CD4-positive, alpha-beta T cell treated with Interferon gamma for 1 hour (primary cell): ENCODE measurements at places on chromosomes 11 and 22.
A peak's percentile ranks its signal among the peaks of the same experiment; 100 is the strongest.

DNA sequence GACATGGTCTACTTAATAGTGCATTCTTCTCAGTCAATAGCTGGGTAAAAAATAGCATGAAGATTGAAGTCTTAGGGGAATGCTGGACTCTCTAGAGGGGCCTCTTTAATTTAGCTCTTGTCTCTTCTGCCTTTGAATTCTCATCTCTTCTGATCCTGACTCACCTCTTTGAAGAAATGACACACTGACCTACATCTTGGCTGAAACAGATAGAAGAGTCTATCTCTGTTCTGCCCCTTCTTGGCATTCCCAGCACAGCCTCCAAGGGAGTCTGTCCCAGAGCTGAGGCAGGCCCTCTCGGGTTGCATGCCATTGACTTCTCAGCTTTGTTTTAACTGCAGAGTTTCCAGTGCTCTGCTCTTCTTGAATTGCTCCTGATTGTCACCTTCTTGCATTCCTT, 55.7 kb downstream of the PTPRJ start:
- DNase-seq: no peak

- DNase-seq: no peak
Measured at GRCh38 chr22:29718949-29719898, 579 bp upstream of the CABP7 start.

GRCh38 chr11:77080643-77081210, 14.0 kb downstream of the CAPN5 start:
- DNase-seq: no peak

- no peak for DNase-seq
Measured at GRCh38 chr11:122100756-122101080, 15.3 kb downstream of the BLID start.

DNA sequence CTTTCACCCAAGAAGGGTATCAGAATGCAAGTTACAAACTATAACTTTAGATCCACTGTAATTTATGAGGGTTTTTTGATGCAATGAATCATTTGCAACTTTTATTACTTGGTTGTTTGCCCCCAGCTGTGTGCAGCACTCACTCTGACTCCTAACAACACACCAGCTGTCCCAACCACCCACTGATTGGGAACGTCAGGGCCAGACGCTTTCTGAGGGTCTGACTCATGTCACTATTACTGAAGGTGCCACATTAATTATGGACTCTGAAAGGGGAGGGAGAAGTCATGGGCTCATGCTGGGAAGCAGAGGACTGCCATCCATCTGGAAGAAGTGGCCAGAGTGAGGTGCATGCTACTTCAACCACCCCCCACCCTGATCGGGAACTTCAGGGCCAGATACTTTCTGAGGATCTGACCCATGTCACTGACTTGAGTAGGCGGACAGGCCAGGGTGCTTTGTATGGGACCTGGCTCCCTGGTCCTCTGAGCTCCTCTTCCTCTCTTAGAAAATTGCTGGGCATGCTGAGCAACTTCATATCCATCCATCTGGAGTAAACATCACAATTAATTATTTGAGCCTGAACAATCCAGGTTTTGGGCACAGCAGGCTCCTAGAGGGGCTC, 44.9 kb upstream of the DRD2 start:
- DNase-seq: no peak

- DNase-seq: no peak
Measured at GRCh38 chr11:119520966-119521365, 98.0 kb upstream of the THY1 start.

- DNase-seq: no peak
Measured at GRCh38 chr22:32325811-32326237, 31.8 kb upstream of the RFPL3 start.

DNA sequence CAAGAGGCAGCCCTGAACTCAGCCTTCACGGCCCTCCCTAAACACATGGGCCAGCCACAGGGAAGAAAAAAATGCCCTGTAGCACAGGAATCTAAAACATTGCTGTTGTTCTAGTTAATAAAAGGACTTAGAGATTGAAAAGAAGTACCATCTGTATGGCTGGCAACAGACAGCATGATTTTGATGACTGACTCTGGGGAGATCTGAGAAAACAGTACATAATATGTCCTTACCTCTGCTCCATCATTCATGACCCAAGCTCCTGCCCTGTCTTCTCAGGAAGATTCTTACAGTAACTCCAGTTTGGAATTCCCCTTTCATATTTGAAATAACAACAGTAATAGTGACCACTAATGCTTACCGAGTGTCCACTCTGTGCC, 244.2 kb downstream of the ETS1 start:
- DNase-seq: no peak

DNA sequence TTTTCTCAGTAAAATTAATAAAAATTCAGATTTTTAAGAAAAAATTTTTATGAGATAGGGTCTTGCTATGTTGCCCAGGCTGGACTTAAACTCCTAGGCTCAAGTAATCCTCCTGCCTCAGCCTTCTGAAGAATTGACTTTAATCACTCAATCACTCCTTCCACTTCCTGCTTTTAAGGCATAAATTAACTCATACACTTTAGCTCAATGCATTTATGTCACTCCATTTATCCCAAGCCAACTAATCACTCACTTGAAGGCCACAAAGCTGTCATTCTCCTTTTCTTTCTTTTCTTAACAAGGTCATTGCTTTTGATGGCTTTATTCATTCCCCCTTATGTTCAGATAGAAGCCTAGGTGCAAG, 877 bp downstream of the ALG9 start:
- no peak for DNase-seq

GRCh38 chr11:2256293-2256913, 14.0 kb downstream of the ASCL2 start:
- DNase-seq: no peak

DNA sequence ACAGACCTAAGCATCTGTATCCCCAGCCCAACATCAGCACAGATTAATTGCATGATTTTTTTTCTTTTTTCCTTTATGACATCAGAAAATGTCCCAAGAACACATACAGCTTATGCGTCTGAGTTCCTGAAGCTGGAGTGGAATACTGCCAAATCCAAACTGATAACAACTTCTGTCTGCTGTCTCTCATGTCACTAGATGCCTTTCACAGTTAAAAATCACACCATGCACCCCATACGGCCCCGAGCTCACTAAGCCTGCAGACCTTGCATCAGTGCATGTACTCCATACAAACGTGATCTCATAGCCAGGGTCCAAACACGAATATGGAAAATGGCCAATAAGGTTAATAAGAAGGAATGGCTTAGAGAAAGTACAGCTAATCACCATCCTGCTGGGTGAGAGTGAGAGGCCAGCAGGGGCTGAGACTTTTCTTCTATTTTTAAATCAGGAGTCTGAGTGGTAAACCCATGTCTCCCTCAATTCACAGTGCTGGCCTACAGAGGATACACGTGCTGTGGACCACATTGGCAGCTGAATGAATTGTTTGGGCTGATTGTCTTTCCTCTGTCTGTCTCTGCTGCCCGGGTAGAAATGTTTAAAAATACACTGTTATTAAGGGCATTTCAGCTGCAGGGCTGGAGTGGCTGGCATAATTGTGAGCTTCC, 350.6 kb upstream of the RAG2 start:
- no peak for DNase-seq

DNA sequence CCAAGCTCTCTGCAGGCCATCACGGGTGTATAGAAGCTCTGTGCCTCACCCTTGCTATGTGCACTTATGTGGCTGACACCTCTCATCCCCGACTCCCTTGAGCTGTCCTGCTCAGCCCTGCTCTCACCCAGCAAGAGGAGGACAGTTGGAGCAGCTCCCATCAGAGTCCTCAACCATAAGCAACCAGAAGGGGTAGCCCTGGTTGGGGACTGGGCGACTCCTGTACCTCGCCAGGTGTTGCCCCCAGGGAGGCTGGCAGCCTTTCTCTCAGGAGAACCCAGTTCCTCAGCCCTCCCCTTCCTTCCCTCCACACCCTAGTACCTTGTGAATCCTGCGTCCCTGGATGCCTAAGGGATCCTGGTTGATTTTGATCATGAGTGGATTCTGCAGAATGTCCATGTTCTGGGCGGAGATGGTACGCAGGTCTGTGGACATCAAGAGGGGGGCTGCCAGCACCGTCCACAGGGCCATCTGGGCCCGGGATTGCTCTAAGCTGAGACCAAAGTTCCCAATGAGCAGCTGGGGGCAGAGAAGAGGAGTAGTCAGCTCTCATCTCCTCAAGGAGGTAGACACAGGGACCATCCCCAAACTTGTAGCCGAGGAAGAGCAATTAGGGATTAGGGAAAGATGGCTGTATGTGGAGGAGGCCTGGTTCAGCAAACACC, 8.0 kb downstream of the NAGA start:
- no peak for DNase-seq

- DNase-seq: peak; percentile 11
Measured at GRCh38 chr22:29689880-29690213, 30.0 kb upstream of the CABP7 start.

- DNase-seq: no peak
Measured at GRCh38 chr11:64571050-64571409, 20.0 kb upstream of the SLC22A12 start.

- DNase-seq: no peak
Measured at GRCh38 chr11:118084247-118084646, 2.5 kb downstream of the SMIM35 start.

DNA sequence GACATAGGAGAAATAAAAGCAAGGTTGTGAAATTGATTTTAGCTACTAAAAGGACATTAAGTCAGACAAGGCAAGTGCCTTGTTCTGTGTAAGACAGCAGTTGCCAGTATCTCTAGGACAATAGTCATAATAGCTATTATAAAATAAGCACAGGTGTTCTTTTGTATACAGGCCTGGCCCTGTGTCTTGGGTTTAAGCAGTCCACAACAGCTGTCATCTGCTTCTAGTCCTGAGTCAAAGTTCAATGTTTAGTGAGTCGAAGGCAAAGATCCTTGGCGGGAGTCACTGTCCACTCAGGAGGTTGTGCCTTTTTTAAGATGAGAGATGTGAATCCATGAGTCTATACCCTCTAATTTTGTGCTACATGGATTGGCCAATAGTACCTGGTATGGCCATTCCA, 79.5 kb downstream of the SC5D start:
- no peak for DNase-seq

DNA sequence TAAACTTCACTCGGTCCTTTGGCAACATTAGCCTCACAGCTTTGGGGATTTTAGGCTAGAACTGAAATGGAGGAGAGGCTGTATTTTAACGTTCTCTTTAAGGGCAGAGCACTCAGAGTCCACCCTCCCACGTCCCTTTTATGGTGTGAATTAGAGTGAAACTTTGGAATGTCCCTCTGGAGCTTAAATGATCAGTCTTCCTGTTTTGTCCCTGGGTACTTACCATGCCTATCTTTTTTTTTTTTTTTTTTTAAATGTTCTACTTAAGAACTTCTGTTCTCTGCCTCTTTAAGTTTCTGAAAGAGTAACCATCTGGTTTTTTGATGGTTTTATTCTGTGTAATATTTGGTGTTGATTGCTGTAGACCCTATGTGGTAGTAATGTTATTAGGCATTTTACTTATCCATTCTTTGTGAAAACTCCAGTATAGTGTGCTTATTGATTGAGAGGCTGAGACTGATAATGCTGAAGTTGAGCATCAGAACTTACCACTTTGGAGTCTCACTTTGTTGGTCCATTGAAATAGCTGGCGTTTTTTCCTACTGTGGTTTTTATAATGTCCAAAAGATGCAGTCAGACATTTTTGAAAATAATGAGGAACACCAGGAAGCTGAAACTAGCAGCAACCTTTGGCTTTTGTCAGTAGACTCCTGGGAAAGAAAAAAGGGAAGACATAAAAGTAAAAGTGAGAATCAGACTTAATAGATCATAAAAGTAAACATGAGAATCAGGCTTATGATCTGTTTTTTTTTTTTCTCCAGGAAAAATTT, 11.6 kb downstream of the UVRAG start:
- no peak for DNase-seq

- no peak for DNase-seq
Measured at GRCh38 chr11:133821776-133822175, 23.5 kb downstream of the SPATA19 start.

DNA sequence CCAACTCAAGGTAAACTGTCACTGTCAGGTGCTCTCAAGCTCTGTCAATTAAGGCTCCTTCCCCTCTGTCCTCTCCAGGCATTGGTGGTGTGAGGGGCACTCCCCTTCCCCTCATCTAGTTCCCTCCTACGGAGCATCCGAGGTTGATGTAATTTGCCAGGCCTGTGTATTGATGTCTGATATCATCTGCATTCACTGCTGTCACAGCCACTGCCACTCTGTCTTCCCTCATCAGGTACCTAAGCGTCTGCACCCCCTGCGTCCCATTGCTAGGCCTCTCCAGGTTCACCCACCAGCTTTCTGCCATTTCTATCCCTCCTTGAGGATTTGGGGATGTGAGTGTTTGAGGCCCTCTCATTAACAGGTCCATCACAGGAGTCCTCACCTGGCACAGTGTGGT, 50.0 kb upstream of the SYT13 start:
- DNase-seq: no peak

DNA sequence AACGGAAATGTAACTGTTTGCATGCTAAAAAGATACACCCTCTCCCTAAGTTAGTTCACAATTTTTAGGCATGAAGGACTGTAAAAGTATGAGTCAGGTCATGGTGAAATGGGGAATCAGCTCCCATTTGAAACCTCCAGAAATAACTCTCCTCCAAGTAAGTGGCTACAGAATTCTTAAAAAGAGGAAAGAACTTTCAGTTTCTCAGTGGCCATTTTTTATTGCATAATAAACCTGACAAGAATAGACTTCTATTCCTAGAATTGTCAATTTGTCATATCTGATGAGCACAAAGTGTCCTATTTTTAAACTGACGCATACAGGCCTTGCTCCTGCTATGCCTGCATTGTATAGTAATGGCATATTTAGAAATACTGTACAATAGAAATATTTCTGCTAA, 612.2 kb downstream of the CNTN5 start:
- DNase-seq: no peak

GRCh38 chr11:85717429-85717828, 31.4 kb upstream of the CCDC89 start:
- DNase-seq: no peak

DNA sequence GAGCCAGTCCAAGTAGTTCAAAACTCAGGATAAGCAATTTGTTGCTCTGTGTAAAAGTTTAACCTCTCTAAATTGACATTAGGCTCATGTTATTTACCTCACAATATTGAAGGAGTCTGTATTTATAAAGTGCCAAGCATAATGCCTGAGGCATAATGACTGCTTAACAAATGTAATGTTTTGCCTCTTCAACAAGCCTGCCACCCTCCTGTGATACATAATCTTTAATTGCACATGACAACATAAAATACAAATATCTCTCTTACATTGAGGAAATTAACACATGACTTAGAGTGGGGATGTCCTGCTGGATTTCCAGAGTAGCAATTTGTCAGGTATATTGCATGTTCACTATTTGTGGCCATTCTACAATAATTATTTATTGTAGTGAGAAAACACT, 469.2 kb upstream of the ANO5 start:
- DNase-seq: no peak
